ENCODE measurements at places on chromosomes 5 and 9.

DNA sequence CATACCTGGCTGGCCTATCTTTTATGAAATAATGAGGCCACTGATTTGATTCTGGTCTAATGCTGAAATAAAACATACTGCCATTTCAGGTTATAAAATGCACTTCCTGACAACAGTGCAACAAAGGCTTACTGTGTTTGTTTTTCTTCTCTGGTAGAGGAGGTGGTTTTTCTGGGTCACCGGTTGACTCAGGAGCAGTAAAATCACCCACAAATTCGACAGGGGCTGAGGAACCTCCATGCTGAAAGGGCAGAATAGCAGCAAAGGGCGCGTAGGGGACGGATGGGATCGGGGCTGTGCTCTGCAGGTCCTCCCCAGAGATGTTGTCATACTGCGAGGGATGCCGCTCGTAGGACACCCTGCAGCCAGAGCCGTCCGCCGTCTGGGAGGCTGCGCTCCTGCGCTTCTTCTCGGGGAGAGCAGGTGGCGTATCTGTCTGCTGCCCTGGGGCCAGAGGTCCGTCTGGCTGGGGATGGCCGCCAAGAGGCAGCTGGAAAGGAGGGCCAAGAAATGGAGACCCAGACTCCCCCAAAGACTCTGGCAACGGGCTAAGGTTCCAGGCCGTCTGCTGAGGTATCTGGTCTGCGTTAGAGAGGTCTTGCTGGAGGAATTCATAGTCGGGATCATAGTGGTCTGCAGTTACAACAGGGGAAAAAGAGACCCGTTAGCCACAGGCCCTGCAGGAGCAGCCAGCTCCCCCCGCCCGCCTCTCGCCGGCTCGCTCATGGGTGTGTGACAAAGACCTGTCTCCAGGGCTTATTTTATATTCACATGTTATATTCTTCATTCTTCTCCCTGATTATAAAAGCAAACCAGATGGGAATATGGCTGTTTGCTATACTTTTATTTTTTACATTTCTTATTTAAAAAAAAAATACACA, 80.7 kb downstream of the PRRT1B start:
- DNase-seq, result no peak

GRCh38 chr9:107737987-107738743, 248.6 kb upstream of the KLF4 start:
- DNase-seq, result peak; percentile 8

GRCh38 chr9:37152365-37152764, 32.0 kb downstream of the ZCCHC7 start:
- DNase-seq, result no peak

GRCh38 chr5:111229221-111229835, 5.1 kb downstream of the CAMK4 start:
- DNase-seq, result no peak

DNA sequence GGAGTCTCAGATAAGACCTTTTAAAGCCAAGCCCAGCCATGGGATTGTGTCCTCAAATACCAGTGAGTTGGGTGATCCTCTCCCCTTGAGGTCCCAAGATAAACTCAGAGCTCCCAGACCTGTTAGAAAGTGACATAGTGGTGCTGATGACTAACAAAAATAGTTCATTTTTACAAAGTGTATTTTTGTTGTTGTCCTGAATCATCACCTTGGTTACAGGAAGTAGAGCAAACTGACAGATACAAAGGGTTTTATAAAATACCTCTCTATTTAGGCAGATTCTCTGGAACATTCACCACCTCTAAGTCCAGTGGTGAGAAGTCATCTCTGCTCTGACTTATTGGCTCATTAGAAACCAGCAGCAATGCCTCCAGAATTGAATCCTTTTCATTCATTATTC, 259.3 kb downstream of the CEMIP2 start:
- DNase-seq, result peak; percentile 44

GRCh38 chr5:84260140-84260539, 124.5 kb downstream of the EDIL3 start:
- no peak for DNase-seq

DNA sequence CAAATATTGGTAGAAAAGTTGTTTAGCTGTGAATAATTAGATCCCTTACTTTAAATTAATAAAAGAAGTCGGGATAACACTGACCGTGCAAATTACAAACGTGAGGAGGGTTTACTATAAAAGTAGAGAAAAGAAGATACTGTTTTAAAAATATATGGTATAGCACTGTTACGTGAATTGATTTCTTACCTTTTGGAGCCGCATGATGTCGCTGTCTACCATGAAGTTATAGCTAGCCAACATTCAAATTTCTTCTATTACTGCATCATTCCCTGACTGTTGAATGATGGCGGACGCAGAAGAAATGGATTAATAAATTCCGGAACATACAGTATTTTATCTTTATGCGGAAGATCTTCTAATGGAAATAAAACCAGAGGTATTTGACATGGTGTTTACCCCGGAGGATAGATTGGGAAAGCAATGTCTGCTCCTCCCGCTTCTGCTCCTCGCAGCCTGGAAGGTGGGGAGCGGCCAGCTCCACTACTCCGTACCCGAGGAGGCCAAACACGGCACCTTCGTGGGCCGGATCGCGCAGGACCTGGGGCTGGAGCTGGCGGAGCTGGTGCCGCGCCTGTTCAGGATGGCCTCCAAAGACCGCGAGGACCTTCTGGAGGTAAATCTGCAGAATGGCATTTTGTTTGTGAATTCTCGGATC, at the start of gene PCDHA6:
TSS of gene PCDHA6 (plus strand) at position 257 of the 658 bp plus-strand sequence. CDS start at position 389, 132 bp downstream.
- no peak for DNase-seq

DNA sequence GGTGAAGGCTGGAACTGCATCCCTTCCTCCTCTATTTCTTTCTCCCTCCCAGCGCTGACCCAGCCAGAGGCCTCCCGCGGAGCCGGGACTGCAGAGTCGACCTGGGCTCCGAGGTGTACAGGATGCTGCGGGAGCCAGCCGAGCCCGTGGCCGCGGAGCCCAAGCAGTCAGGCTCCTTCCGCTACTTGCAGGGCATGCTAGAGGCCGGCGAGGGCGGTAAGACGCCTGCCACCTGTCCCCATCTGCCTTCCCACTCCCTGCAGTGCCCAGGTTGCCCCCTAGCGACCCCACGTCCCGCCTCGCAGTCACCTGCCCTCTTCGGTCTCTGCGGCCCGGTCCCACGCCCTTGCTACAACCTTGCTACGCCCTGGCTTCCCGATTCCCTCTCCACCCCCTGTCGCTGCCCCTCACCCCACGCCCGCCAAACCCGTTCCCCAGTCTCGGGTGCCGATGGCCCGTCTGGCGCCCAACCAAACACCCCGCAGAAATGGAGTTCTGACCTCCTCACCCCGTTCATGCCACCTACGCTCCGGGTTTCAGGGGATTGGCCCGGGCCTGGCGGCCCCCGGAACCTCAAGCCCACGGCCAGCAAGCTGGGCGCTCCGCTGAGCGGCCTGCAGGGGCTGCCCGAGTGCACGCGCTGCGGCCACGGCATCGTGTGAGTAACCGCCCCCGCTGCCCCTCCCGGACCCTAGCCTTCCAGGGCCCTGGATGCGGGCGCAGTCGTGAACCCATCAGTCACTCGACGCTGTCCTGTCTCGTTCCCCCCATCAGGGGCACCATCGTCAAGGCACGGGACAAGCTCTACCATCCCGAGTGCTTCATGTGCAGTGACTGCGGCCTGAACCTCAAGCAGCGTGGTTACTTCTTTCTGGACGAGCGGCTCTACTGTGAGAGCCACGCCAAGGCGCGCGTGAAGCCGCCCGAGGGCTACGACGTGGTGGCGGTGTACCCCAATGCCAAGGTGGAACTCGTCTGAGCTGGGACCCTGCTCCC, 14.1 kb downstream of the PDLIM4 start:
- DNase-seq, result no peak

DNA sequence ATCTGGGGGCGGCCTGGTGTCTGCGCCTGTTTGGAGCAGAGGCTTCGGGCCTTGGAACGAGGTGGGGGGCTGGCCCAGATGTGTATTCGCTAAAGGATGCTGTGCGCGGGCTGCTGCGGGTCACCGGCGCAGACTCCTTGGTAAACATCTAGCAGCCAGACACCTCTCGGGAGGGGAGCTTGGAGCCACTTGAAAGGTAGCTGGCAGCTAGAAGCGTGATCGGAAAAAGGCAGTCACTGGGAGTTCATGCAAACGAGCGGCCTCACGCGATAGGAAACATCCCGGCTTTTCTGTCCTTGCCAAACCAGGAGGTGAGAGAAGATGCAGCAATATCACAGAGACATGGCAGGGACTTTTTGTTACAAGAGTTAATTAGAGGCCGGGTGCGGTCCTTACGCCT, 8.1 kb downstream of the LAMC3 start:
- DNase-seq, result no peak

GRCh38 chr5:71939452-71940230, 167.6 kb upstream of the MAP1B start:
- DNase-seq, result no peak

DNA sequence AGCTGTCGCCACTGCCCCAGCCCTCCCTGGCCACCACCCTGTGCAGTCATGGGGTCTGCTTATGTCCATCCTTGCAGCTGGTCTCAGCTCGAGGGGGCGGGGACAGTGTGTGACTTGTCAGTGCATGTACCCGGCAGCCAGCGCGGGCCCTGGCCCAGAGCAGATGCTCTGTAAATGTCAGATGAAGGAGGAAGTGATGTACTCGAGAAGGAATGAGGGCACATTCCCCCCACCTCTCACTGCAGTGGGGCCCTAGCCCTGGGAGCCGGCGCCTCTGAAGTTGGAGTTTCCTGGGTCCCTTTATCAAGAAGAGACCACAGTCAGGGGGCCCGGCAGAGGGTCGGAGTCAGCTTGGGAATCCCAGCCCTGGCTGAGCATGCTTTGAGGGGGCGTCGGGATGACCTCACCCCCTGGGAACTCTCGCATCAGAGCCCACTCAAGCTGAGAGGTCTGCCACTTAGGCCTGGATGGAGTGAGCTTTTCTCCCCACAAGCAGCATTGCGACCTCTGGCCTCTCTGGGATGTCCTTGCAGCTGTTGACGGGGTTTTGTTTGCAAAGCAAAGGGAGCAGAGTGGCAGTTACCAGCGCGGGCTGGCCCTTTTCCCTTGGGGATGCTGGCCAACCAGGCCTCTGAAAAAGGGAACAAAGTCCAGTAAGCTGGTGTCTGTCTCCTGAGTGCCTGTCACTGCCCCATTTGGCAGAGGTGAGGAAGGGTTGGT, 19.0 kb downstream of the NEURL1B start:
- peak; percentile 62 for DNase-seq

DNA sequence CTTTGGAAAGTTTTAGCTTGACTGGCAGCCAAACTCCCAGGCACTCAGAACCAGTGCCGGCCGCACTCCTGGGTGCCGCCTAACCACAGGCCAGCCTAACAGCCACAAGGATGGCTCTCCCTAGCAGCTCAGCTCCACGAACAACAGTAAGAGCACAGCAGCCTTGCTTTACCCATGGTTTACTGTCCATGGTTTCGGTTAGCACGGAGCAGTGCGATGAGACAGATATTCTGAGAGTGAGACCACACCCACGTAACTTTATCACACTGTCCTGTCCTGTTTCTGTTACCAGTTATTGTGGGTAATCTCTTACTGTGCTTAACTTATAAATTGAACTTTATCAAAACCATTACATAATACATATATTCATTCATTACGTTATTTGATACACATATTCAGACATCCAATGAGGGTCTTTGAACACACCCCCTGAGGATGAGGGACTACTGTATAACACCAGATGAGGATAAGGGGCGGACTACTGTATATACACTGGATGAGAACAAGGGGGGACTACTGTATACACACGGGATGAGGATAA, 12.4 kb downstream of the CLPTM1L start:
- no peak for DNase-seq

DNA sequence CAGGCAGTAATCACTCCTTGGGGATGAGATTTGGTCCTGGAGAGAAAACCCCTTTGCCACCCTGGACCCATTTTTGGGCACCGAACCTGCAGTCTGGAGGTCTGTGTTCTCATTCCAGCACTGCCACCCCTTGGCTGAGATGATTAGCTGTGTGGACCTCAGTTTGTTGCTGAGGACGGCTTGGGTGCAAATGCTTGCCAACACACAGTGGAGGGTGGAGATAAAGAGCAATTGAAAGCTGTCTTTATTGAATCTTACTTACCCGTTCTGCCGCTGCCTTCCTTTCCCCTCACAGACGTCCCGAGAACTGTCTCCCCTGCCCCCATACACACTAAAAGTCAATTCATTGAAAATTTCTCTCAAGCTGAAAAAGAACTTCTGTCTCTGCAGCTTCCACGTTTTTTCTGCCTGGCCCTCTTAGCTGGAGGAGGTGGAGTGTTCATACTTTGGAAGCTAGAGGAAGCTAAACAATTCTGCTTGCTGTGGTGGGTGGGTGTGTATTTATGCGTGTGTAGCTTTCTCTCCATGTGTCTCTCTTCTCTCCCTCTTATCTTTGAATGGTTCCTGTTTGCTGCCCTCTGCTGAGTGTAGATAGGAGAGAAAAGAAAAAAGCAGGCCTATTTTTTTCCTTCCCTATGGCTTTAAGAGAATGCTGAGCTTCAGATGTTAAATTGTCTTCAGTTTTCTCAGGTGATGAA, 6.6 kb downstream of the GALNT10 start:
- DNase-seq, result peak; percentile 49

GRCh38 chr9:74096420-74096819, 400.7 kb upstream of the RORB start:
- DNase-seq, result no peak

DNA sequence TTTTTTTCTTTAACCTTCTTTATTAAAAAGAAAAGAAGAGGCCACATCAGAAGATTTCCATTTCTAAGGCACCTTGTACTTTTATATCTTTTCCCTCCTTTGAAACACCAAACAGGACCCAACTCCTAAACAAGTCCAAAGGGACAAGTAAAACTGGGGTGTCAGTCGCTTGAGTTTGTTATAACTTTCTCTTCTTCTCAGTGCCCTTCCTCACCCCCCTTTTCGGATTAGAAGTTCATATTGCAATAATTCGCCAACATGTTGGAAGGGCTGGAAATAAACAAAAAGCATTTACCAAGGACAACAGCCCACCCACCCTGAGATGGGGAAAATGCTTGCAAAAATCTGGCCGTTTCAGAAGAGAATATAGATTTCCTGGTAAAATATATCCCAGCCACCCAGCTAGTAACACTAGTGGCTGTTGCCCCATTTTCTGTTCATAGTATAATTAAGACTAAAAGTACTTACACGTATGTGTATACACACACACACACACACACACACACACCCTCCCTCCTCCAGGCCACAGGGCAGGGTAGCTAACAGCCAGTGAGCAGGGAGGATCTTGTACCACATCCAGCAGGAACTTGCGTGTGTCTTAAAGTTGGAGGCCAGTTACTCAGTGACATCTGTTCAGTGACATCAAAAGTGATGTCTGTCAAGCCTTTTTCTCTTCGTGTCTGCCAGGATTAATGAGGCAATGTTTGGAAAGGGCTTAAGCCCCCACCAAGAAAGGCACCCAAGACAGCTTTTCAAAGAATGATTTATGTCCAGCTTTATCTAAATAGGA, 149.1 kb upstream of the KLF4 start:
- no peak for DNase-seq

- peak; percentile 37 for DNase-seq
Measured at GRCh38 chr5:107365320-107366109, 305.2 kb downstream of the EFNA5 start.

All from NCI-H226 (cell line).